ENCODE measurements at places on chromosomes 11 and 22. TPM values are rescaled to one million over a fixed set of nuclear protein-coding genes. Genes with fewer than 3 reads are reported as not detected.

DNA sequence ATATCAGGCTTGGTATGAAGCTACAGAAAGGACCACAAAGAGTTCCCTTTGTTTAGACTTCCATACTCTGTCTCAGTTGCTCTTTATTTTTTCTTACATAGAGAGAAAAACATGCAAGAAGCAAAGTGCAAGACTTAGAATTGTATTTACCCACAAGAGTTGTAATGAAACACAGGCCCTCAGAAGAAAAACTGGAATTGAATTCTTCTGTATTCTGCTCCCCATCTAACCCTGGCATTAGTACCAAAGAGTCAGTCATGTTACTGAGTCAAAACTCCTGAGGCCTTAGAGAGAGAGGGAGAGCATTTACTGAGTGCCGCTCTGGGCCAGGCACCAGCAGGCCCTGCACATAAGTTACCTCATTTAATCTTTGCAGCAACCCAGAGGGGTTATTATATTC, 43.9 kb upstream of the DLAT start:
- no peak overlapping the region for H3K27ac ChIP-seq
- H3K4me3 ChIP-seq, result no peak overlapping the region
- H3K36me3 ChIP-seq, result peaks cover 13% of the 10 kb centered on the region
- H3K4me1 ChIP-seq, result peaks cover 11% of the 10 kb centered on the region
- DNase-seq, result no peak

The OR51I1 gene
- not detected for total RNA-seq

DNA sequence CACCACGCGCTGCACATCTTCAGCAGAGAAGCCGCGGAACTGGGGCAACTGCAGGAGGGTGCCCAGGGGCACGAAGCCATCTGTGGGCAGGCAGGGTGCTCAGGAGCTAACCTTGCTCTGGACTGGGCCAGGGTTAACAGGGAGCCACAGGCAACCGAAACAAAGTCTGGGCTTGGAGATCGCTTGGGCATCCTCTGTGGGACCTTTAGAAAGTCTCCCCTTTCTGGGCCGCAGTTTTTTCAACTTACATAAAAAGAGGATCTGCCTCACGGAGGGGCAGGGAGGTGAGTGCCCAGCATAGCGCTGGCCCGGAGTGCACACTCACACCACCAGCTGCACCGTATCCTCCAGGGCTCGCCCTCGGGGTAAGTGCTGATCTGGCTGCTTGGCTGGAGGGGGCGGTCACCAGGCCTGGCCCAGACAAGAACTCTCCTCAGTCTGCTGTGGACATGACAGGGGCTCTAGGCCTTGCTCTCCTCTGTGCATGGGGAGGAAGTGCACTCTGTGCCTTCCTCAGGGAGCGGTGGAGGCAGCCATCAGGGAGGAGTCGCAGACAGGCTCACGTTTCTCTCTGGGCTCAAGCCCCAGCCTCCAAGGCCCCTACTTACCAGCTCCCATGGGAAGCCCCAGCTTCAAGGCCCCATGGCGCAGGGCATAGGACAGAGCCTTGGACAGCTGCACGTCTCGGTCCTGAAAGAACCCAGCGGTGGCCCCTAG, 937 bp downstream of the TRPT1 start:
- no peaks in the 10 kb centered on the region for H3K36me3 ChIP-seq
- H3K4me3 ChIP-seq, result peak overlapping the region; percentile 97
- H3K4me1 ChIP-seq, result peaks cover 6% of the 10 kb centered on the region
- H3K27me3 ChIP-seq, result no peaks in the 10 kb centered on the region
- no peak overlapping the region for H3K27ac ChIP-seq

GRCh38 chr11:73625696-73626318, 20.6 kb upstream of the PLEKHB1 start:
- peaks cover 12% of the 10 kb centered on the region for H3K27me3 ChIP-seq
- no peaks in the 10 kb centered on the region for H3K4me1 ChIP-seq
- H3K36me3 ChIP-seq, result no peaks in the 10 kb centered on the region
- peak overlapping the region; percentile 70 for H3K4me3 ChIP-seq
- H3K27ac ChIP-seq, result no peak overlapping the region
- DNase-seq, result peak; percentile 80

The CEP126 gene
- total RNA-seq, result 2.0 TPM

Measured in GM23248 (cell line).